ENCODE measurements at places on chromosomes 16 and 17.

DNA sequence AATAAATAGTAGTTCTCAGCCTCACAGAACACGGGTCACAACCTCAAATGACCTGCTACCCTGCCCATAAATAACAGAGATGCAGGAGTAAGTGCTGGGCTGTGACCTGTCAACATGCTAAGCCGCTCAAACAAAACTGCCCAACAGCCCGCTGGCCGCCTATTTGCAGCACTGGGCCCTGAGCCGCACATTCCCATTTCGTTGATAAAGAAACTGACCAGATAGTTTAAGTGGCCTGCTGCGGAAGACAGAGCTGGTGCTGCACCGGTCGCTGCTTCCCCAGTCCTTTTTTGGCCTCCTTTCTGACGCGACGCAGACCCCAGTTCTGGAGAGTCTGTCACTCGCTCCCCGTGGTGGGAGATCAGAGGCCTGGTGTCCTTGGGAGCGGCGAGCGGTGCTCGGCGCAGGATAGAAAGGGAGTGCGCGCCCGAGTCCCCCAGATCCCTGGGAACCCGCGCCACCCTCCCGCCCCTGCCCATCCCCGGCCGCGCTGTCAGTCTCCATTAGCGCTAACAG is 349 bp upstream of the SLC6A2 start:
- no peak for DNase-seq

GRCh38 chr16:68403704-68404103 is 44.6 kb downstream of the SMPD3 start:
- DNase-seq: no peak

GRCh38 chr17:51010173-51010675 is 110.4 kb downstream of the SPAG9 start:
- no peak for DNase-seq

GRCh38 chr17:76546556-76547182 is 6.8 kb downstream of the PRCD start:
- DNase-seq: no peak

DNA sequence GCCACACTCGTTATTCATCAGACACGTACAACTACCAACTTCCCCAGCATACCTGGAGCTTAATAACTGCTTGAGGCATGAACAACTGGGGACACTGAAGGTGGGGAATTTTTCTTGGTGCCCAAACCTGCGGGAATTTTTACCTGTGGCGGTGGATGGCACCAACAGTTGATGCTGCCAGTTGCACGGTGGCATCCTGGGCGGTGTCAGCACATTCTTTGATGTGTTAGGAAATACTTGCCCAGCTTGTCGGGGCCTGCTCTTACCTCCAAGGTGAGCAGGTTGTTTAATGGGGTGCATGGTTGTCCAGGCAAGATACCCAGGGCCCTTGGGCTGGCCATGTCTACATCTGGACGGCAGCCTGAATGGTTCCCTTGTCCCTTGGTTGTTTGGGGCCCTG is 79.6 kb downstream of the CRISPLD2 start:
- DNase-seq: no peak

DNA sequence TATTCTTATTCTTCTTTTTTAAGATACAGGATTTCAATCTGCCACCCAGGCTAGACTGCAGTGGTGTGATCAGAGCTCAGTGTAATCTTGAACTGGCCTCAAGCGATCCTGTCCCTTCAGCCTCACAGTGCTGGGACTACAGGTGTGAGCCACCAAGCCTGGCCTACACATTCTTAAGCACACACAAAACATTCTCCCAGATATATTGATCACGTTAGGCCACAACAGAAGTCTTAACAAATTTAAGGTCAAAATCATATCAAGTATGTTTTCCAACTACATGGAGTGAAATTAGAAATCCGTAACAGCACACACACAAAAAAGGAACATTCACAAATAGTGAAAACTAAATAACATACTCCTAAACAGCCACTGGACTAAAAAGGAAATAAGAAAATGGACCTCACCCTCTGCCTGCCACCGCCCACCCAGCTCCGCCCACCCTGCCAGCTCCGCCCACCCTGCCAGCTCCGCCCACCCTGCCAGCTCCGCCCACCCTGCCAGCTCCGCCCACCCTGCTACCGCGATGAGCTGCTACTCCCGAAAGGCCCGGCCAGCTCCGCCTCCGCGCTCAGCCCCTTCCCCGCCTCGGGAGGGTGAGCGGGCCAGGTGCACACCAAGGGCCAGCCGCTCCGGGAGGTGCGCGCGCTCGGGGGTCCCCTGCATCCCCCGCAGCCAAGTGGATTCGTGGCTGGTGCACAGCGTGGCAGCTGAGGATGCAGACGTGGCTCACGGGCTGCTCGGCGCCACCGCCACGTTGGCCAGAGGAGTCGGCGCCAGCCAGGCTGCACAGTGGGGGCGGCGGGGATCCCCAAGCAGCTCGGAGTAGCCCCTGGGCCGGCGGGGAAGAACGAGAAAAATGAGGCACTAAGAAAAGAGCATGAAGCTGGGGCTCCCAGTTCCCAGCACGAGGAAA is 41.2 kb downstream of the C16orf87 start:
- DNase-seq: no peak

DNA sequence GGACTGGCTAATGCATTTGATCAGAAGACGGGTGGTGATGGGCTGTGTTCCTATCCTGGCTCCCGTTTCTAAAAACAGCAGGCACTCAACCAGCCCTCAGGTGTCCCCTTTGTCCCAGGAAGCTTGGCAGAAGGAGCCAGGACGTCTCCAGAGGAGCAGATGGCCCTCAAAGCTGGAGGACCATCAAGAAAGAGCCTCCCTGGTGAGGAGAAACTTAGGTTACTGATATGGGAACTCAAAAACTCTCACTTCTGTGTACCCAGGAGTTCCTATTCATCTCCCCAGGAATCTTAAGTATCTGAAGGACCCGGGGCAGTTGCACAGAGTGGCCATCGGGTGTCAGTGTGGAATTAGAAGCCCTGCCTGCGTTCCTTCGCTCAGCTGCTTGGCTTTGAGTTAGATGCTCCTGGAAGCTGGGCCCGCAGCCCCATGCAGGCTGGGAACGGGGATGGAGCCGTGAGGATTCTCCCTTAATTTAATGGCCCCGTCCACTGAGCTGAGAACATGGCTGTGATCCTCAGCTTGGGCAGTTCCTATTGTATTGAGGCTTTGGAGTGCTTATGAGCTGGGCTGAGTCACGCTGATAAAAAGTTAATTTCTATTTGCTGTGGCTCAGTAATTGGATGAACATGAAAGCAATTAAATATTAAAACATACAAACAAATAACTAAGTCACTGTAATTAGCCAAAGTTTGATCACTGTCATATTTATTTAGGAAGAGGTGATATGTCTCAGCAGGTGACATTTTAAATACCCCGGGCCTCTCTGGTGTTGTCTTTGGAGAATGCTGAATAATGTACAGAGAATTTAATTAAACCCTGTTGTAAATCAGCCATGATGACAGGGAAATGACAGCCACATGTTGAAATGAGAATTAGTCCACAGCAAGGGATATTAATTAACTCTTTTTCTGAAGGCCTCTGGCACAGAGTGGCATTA is 402.1 kb downstream of the SEC14L1 start:
- DNase-seq: peak; percentile 55

- DNase-seq: no peak
Measured at GRCh38 chr17:1087381-1088241, 90.7 kb downstream of the TIMM22 start.

- no peak for DNase-seq
Measured at GRCh38 chr16:20263138-20263855, 64.0 kb downstream of the GP2 start.

DNA sequence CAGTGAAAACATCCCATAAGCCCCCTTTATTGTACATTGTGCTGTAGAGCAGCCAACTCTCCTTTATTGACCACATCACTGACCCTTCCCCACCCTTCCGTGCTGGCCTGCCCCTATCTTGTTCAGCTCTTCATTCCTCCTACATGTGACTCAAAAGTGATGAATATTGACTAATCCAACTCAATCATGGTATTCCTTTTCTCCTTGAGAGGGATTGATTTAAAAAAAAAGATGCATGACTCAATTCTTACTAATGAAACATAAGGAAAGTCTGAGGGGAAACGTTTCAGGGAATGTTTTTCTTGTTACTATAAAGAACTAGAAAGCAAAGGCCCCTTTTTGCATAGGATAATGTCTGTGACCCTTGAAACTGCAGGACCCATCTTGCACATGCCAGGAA is 125.2 kb upstream of the SOX9 start:
- DNase-seq: no peak

DNA sequence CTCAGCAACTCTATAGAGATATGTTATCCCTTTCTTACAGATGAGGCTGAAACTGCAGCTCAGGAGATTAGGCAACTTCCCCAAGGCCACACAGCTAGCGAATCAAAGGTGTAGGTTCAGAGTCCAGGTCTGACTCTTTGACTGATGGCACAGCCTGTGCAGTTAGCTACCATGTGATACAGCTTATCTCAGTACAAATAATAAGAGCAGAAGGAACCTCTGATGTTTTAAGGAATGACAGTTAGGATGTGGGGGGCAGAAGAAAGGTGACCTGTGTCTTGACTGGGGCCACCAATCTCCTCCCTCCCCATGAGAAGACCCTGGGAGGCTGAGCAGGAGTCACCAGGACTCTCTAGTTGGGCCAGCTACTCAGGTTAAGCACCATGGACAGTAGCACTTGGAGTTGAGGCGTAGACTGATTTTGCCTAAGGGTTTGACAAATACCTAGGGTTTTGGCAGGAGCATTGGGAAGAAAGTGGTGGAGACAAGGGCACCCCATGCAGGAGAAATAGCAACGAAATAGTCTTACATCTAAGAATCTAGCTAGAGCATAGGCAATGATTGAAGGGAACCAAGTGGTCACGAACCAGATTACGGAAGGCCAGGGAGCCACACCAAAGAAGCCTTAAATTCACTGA is 22.8 kb upstream of the ACSM2B start:
- DNase-seq: no peak

GRCh38 chr16:70698901-70699300 is 13.0 kb upstream of the MTSS2 start:
- DNase-seq: no peak

DNA sequence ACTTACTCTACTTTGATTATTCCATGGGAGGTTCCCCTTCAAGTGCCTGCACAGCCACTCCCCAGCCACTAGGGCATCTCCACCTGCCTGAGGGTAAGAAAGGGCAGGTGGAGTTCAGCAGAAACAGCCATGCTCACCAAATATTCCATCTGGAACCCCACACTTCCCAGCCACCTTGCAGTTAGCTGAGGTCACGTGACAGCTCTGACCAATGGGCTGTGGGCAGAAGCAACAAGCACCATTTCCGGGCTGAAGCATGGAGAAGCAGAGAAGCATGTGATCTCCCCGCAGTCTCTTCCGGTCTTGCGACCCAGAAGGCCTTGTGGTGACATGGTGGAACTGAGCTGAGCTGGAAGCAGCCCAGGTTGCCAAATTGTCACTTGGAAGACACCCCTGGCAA is 108.6 kb downstream of the CCT6B start:
- DNase-seq: no peak

GRCh38 chr16:88869673-88869980 is 3.2 kb upstream of the PABPN1L start:
- no peak for DNase-seq

DNA sequence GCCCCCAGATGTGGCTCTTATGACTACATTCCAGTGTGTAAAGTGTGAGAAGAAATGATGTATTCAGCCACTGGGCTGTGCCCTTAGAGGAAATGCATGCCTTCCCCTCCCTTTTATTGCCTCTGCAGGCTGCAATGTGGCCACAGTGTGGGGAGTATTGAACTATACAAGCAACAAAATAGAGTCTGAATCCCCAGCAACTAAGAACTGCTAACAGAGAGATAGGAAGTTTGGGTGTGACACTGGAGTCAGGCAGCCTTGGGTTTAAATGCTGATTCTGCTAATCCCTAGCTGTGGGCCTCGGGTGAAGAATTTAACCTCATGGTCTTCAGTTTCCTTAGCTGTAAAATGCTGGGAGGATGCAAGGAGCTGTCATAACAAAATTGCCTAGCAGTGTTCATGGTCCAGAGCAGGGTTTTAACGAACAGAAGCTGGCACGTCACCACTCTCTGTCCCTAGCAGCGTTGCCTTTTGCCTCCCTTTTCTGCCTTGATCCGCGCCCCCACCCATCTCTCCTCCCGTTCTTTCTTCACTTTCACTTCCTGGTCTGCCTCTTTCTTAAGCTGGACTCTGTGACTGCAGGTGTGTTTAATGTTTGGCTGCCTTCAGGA is 50.3 kb downstream of the KPNA2 start:
- DNase-seq: no peak

DNA sequence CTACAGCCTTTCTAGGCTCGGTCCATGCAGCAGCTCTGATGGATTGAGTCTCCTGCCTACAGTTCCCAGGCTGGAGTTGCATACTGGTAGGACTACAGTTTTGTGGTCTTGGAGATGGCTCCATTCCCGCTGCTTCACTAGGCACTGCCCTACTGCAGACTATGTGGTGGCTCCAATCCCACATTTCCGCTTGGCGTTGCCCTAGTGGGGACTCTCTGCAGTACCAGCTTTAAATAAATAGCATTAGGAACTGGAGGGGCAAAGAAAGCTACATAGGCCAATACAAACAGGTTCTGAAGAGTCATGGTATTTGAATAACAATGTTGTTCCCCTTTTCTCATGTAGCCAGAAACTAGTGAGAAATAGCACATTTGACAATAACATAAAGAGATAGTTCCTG is 5.4 kb upstream of the GOSR2 start:
- no peak for DNase-seq

DNA sequence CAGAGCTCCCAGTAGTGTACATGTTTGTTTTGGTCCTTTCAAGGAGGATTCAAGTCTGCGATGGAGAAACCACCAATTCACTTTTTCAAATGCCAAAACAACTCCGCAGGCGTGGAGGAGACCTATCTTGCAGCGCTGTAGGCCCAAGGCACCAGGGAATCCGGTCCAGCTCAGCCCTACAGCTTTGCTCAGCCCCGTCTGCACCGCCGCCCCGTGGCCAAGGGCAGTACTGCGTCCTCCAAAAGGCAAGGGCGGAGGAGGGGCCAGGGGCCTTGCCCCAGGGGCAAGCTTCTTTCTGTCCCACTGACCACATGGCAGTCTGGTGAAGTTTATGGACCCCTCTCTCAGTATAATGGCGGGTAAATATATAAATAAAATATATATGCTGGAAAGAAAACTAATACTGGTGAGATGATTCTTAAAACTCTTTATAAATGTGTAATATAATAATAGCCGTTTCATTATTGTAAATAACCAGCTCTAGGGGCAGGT is 709 bp upstream of the CD300LG start:
- DNase-seq: no peak

- no peak for DNase-seq
Measured at GRCh38 chr16:21233521-21234150, at the start of gene ANKS4B. Gene ANKS4B, plus strand, starts transcription at chr16:21233699. Its CDS starts 39 bp downstream, at chr16:21233738.

DNA sequence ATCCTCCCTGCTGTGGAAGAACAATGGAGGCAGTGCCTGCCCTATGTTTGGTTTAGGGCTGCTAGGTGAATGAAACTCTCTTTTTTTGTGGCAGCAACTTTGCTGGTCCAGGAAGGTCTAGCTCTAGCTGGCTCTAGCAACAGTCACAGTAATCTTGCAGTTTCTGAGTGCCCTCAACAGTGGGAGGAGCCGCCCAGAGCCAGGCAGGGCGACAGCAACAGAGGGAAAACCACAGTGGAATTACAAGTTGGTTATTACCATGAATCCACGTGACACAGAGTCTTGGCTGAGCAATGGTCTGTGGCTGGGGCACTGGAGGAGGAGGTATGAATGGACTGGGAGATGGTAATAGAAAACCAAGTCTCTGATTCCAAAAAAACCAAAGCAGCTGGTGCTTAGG is 10.3 kb downstream of the HSPB9 start:
- no peak for DNase-seq
